ENCODE measurements at places on chromosomes 16 and 17.

DNA sequence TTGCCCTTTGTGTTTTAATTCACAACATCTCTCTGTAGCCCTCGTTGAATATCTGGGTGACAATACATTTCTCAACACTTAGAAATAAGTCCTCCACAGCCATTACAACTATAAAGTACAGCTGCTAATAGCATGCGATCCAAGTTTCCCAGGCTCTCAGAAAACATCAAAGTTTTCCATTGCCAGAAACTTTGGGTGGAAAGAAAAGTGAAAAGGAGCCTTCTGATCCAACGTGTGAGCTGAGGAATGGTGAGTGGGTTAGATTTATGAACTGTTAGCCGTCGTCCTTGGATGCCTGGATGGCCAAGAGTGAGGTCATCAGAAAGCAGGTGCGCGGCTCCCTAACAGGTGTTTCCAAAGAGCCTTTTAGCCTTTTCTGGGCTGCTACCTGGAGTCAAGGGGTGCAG is 258.0 kb downstream of the PMP22 start:
- no peak for DNase-seq

GRCh38 chr17:50768346-50768761 is 1.0 kb upstream of the ANKRD40CL start:
- DNase-seq = no peak

DNA sequence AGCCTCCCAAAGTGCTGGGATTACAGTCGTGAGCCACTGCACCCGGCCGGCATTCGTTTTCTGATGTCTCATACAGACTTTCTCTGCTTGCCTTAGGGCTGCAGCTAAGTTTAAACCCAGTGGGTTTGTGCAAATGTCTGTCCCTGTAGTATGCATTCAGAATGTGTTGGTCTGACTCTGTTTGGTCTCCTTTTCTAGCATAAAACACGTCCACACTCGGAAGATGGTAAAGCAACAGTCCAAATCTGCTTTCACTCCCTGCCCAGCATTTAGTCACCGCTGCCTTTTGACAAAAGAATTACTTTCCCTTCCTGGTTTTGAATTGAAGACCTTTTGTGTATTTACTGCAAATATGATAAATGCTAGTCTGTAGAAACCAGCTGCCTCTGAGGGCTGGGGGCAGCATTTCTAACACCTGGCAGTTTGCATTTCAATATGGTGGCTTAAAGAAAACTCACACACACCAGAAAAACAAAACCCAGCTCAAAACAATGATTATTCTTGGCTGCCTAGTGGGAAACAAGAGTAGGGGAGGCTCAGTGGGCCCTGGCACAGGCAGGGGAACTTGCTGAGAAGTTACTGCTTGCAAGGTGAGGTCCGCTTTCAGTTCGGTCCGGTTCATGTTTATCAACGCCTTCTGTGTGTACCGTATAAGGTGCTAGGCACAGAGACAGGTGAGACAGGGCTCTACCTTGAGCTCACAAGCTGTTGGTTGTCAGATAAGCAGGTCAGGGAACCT is 56.9 kb downstream of the MSI2 start:
- DNase-seq = no peak

- no peak for DNase-seq
Measured at GRCh38 chr17:80998118-80998747, 6.6 kb downstream of the CHMP6 start.

- DNase-seq = no peak
Measured at GRCh38 chr17:10337136-10337535, 35.7 kb downstream of the MYH13 start.

GRCh38 chr17:76189247-76189646 is 48.2 kb upstream of the FOXJ1 start:
- no peak for DNase-seq

DNA sequence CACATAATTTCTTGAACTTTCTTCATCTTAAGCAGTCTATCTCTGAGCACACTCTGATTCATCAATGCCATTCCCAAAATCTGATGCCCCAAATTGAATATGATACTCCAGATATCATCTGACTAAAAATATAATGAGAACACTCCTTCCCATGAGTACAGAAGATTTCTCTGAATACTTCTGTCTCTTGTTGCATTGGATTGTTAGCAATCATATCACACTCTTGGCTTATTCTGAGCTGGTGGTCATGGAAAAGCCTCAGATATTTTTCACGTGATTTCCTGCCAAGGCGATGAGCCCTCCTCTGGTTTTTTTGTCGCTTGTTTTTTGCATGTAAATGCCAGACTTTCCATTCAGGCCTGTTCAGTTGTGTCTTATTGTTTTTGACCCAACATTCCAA is 87.2 kb downstream of the NOG start:
- no peak for DNase-seq

DNA sequence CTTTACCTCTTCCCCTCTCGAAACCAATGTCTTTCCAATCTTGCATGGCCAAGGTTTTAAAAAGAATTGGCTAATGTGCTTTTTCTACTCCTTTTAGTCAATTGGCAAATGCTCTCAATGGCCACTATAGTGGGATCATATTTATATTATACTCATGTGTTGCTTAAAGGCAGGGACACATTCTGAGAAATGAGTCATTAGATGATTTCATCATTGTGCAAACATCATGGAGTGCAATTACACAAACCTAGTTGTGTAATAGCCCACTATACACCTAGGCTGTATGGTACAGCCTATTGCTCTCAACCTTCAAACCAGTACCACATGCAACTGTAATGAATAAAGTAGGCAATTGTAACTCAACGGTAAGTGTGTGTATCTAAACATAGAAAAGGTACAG is 180.9 kb downstream of the HS3ST3A1 start:
- no peak for DNase-seq

- DNase-seq = no peak
Measured at GRCh38 chr16:89902980-89903379, 15.7 kb upstream of the MC1R start.

DNA sequence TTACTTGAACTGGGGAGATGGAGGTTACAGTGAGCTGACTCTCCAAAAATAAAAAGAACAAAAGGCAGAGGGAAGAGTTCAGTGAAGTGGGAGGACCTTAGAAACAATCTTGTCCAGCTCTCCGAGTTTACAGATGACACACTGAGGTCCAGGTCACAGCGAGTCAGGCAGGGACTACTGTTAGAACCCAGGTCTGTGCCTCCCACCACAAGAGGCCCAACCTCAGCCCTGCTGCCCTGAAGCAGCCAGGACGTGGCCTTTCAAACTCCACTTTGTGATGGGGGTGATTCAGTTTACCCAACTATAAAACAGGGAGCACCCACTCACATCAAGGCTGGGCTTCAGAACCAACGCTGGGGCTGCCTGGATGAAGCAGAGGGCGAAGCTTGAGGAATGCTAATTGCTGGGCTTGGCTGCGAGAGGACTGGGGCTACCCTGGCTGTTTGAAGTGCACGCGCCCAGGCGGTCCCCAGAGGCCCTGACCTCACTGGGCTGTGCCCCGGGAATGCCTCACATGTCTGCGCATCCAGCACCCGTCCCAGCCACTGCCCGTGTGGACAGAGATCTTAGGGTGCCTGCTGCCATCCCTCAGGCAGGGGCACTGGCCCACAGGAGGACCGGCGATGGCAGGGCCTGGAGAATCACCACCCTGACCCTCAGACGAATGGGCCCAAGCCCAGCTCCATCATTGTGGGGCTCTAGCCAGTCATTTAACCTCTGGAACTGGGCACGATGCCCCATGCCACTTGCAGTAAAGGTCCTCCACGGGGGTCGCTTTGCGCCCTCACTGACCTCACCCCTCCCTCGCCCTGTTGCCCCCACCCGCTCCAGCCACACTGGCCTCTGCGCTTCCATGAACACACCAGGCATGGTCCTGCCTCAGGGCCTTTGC is 11.4 kb downstream of the SLC5A10 start:
- DNase-seq = peak; percentile 55

DNA sequence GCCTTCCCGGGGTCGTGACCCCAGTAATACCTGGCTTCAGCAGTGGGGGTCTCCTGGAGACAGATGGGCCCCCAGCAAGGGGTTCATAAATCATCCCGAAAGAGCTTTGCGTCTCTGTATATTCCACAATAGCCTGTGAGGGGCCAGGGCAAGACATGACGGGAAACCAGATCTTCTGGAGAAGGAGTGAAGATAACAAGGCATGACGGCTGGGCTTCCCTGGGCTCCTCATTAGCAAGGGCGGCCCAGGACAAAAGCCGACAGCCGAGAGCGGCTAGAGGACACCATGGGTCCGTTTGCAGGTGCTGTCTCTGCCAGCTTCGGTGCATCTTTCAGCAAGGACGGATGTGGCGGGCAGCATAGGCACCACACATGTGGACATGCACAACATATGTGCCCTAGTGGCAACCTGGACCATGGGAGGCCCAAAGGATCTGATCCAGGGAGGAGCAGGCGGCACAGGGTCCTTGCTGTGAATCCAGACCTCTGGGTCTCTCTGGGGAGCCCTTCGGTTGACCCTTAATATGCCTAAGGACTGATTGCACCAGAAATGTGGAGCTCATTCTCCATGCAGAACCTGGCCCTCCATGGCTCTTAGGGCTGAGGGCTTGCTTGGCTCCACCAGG is 136.9 kb upstream of the FOXF1 start:
- DNase-seq = no peak

DNA sequence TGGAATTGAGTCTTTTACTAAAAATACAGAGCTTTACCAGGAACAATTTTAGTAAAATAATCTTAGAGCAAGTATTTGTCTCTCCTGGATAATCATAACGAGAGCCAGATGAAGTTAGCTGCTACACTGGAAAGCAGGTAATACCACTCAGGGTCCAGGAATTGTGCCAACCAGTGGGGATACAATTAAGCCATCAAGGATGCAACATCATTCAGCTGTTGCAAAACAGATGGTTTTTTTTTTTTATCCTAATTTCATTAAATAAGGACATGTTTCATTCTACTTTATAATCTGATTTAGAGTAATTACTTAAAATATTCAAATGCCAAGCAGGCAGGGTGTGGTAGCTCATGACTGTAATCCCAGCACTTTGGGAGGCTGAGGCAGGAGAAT is 10.2 kb downstream of the MMD start:
- no peak for DNase-seq

DNA sequence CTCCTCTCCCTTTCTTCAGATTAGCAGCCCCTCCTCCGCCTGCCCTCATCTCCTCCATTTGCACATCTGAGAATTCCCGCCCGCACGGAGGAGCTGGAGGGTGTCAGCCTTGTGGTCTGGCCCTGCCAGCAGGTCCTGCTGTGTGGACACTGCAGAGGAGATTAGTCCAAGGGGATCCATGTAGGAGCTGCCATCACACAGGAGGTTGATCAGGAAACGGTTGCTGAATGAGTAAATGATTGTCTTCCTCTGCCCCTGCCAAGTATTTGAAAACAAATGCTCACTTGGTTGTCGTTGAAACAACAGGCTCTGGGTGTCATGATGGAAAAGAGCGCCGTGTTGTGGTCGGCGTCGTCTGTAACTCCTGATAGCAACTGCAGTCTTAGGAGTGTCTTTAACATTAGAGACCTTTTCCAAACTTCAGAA is 63.8 kb upstream of the CHMP6 start:
- peak; percentile 48 for DNase-seq

DNA sequence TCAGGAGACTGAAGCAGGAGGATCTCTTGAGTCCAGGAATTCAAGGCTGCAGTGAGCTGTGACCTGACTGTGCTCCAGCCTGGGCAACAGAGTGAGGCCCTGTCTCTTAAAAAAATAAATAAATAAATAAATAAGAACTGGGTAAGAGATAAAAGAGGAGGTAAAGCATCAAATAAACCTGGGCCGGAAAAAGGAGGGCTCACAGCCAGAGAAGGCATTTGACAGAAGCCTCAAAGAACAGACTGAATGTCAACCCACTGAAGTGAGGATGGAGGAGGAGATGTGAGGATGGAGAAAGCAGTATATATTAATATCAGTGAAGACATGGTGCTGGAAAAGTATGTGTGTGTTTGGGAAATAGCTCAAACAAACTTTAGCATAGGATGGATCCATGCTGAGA is 6.1 kb downstream of the NOG start:
- no peak for DNase-seq

DNA sequence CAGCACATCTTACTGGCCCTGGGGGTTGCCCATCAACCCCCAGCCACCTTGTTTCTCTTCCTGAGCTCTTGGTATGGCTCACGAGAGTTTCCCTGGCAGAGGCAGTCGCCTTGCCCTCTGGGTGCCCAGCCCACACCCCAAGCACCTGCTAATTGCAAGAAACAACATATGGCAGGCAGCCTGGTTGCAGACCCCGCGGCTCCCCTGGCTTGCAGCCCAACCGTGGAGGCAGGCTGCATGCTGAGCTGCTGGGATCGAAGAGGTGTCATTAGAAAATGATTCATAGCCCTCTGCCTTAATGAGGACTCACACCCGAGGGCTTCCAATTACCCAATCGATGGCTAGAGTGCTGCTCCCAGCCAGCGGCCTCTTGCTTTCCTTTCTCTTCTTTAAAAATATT is 115.7 kb downstream of the TMEM114 start:
- DNase-seq = no peak

DNA sequence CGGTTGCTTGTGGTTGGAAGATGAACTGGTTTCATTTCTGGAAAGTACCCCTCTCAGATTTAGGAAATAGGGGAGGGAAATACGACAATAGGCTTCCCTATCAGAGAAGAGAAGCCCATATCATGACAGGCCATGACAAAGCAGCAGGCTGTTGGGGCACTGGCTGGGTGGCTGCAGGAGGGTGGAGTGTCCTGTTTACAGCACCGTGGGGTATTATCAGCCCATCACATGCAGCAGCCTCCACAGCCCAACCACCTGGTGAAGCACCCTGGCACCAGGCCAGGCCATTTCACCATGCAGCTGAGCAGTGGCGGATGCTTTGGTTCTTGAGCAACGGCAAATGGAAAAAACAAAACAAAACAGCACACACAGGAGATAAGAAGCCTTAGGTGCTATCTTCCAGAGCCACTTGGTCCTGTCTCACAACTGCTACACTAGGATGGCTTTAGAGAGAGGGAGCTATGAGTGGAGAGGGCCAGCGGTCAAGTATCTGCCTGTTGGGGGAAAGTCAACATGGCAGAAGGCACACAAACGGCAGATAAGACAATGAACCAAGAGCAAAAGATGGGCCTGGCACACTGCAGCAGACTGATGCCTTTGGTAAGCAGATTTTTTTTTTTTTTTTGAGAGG is 24.2 kb downstream of the FAM117A start:
- peak; percentile 81 for DNase-seq

DNA sequence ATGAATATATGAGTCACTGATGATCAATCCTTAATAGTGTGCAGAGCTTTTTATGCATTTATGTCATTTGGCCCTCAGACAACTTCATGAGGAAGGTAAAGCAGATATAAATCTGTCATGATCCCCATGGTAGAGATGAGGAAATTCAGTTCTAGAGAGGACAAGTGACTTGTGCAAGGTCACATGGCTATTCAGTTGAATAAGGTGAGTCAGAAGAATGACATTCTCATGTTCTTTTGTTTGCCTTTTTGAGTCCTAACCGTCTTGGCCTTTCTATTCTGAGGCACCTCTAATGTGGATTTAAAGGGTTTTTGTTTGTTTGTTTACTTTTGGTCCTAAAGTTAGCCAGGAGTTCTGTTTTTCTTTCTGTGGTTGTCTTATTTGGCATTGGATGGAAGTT is 116.2 kb upstream of the ELAC2 start:
- DNase-seq = no peak

GRCh38 chr17:27489045-27489715 is 32.9 kb downstream of the KSR1 start:
- peak; percentile 91 for DNase-seq

All from tibial artery (tissue), 4 donors.